GM13977 (cell line): ENCODE measurements at places on chromosomes 7 and 10.

DNA sequence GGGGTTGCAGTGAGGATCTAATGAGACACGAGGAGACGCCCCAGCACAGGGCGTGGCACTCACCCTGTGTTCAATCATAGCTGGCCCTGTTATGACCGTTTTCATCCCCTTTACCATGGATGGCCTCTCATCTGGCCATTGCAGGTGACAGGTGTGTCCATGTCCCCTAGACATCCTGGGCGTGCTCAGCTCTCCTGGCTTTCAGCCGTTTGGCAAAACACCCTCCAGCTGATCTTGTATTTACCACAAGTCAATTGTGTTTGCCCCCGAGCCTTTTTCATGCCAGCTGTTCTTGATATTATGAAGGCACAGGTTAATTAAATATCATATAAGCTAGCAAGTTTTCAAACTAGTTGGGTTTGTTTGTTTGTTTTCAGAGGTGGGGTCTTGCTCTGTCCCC is 97.1 kb downstream of the CHST15 start:
- no peak for DNase-seq

- DNase-seq: no peak
Observed at GRCh38 chr10:111222961-111223360, 146.1 kb downstream of the ADRA2A start.

GRCh38 chr10:108690530-108690929 is 1232.8 kb downstream of the XPNPEP1 start:
- no peak for DNase-seq

DNA sequence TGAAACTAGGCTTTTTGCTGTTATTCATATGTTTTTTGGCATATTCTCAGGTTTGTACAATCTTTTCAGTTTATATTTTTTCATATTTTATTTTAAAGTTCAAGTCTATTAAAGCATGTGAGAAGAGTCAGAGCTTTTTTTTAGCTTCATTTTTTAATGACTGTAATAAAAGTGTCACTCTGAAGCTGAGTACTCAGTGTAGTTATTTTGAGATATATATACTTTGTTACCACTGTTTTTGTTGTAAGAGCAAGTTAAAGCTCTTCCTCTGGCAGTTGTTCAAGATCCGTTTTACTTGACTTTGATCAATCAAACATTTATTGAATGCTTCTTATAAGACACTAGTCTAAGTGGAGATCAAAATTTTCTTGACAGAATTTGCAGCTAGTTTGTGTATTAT is 37.5 kb downstream of the CASD1 start:
- no peak for DNase-seq

GRCh38 chr10:50999163-50999562 is 75.1 kb upstream of the PRKG1 start:
- DNase-seq: no peak

- no peak for DNase-seq
Observed at GRCh38 chr10:130871406-130871805, 440.1 kb downstream of the TCERG1L start.

GRCh38 chr7:135964274-135964673 is 12.9 kb downstream of the MTPN start:
- DNase-seq: no peak

DNA sequence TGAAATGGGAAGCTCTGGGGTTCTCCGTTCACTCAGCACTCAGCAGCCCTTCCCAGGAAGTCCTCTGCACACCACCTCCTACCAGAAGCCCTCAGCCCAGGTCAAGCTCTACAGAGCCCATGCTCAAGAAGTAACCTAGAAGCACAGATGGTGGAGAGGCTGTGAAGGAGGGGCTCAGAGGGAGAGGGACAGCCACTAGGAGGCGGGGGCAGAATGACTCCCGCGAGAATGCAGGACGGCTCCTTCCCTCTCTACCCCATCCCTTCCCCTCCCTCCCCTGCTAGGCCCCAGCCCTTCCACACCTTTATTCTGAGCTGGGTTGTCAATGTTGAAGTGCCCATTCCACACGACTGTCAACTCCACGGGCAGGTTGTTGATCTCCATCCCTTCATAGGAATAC is 373.2 kb downstream of the PLXNA4 start:
- DNase-seq: no peak

DNA sequence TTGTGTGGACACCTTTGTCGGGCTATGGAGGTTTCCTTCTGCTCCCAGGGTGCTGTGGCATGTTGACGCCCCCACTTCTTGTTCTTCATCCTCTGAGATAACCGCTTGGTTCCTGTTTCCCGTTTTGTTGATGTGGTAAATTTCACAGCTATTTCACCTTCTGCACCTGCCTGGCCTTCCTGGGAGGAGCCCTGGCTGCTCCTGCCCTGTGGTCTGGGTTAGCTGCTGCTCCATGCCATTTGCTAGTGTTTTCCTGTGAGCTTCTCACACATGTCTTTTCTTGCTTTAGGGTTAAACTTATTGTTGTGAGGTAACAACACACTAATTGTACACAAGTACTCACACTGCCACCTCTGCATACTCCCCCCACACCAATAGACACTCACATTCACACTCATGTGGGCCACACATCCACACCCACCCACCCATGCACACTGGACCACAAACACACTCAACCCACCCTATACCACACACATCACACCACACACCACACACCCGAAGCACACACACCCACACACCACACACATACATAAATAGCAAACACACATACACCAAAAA is 46.5 kb upstream of the MSMB start:
- no peak for DNase-seq

DNA sequence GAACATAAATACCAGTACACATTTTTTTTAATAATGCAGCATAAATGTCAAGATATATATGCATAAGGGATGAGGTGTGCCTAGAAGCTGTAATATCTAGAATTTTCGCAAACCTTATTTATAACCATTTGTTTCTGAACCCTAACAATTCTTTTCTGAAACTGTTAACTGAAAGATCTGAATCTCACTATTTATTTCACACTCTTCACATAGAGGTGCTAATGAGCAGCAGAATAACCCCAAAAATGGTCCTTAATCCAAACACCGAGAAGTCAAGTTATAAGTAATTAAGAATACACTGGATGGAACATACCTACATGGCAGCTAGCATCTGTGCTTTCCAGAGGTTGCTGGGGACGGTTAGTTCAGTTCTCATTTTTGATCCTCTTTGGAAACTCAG is 742.0 kb downstream of the AUTS2 start:
- DNase-seq: no peak

GRCh38 chr7:121085922-121086321 is 97.4 kb downstream of the CPED1 start:
- no peak for DNase-seq

GRCh38 chr10:132298038-132298881 is 9.5 kb downstream of the STK32C start:
- DNase-seq: no peak
